Activated T-helper 17 cell treated with anti-CD3 and anti-CD28 coated beads, Interleukin-2, amount 50 U/mL, for 72 hours (primary cell): ENCODE measurements at places on chromosomes 4 and X. TPM values are rescaled to one million over a fixed set of nuclear protein-coding genes. Genes with fewer than 3 reads are reported as not detected.

Gene PASD1
- not detected for total RNA-seq

Gene MAGEH1
- 14.5 TPM for total RNA-seq

Gene KLF8
- 10.9 TPM for total RNA-seq

Gene KCND1
- total RNA-seq, result 7.2 TPM

Gene CLDN2
- not detected for total RNA-seq

Gene COQ2
- 7.5 TPM for total RNA-seq

Gene USP46
- total RNA-seq, result 8.6 TPM

Gene XAGE2
- not detected for total RNA-seq

Gene CENPI
- total RNA-seq, result 18.6 TPM

Gene GRIA2
- total RNA-seq, result not detected

Gene RHOXF2
- total RNA-seq, result 0.29 TPM

Gene PPP2R2C
- total RNA-seq, result not detected

Gene PDGFC
- not detected for total RNA-seq

Gene DDX60
- total RNA-seq, result 4.6 TPM

Gene EDA
- total RNA-seq, result 6.5 TPM

Gene DRD5
- total RNA-seq, result not detected

Gene TMPRSS11A
- total RNA-seq, result not detected

Gene KCNE5
- 0.71 TPM for total RNA-seq

Gene MGARP
- 0.98 TPM for total RNA-seq

Gene USP9X
- total RNA-seq, result 63.3 TPM

Gene DCAF8L2
- total RNA-seq, result not detected

Gene TMEM144
- total RNA-seq, result 0.32 TPM

Gene KIT
- total RNA-seq, result 1.2 TPM
